ENCODE measurements at places on chromosomes 7 and 10.

DNA sequence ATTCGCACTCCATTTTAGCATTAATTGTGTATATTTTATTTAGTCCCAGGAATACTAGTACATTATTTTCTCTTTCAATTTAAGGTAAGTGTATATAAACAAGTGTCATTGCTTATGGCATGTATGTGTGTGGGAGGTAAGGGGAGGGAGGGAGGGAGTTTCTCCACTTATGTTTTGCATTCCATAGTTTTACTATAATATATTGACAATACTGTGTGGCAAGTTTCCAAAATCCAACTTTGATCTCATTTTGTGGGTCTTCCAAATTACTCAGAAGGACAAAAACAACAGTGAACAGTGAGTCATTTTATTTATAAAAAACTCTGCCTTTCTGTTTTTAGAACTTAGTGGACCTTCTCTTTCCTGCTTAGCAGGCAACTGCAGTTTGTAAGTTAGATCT lies 102.3 kb upstream of the SEMA3E start:
- DNase-seq: no peak

- no peak for DNase-seq
These were observed 621 bp downstream of the P4HA1 start for GRCh38 chr10:73096041-73096448.

DNA sequence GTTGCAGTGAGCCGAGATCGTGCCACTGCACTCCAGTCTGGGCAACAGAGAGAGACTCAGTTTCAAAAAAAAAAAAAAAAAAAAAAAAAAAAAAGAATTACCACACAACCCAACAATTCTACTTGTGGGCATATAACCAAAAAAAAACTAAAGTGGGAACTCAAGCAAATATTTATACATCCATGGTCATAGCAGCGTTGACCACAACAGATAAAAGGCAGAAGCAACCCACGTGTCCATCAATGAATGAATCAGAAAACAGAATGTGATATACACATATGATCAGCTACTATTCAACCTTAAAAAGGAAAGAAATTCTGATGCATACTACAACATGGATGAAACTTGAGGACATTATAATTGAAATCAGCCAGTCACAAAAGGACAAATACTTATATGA lies 179.3 kb upstream of the NEBL start:
- no peak for DNase-seq

GRCh38 chr10:6035931-6036575 lies 26.1 kb downstream of the IL2RA start:
- no peak for DNase-seq

GRCh38 chr10:57015187-57015586 lies 654.1 kb upstream of the ZWINT start:
- DNase-seq: no peak

DNA sequence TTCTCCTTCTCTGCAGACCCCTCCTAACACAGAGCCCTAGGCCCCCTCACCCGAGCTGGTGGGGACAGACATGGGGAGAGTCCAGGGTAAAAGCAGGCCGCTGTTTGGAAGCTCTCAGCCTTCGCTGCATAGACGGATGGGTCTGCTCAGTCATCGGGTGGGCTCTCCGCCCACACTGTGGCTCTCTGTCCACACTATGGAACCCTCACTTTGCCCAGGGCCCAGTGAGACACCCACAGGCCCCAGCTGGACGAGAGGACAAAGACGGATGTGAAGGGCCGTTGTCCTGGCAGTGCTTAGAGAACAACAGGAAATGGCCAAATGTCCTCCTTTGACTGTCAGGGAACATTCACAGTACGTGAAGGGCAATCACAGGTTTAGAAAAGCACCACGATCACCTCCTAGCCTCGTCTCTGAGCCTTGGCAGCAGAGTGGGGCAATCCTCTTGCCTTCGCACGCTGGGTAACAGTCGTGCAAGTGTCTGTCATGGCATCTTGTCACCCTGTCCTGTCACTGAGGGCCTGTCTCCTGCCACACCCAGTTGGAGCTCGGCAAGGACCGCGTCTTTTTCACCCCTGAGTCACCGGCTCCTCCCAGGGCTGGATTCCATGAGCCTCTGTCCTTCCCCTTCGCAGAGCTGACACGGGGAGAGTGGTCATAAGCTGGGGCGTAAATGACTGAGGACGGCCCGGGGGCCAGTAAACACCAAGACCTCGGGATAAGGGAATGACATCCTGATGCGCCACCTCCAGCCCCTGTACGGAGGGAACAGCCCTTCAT lies 80.6 kb downstream of the PRKAG2 start:
- DNase-seq: no peak

DNA sequence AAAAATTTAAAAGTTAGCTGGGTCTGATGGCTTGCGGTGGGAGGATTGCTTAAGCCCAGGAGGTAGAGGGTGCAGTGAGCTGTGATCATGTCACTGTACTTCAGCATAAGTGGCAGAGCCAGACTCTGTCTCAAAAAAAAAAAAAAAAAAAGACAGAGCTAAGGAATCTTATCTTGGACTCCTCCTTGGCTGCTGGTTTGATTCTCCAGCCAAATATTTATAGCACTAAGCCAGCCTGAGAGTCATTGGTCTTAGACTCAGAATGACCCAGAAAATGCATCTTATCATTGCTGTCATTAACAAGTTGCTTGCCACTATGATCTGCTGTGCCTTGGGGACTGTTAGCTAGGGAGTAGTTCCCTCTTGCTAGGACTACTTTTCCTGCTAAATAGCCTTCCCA lies 164.7 kb downstream of the GNAT3 start:
- no peak for DNase-seq

- DNase-seq: no peak
These were observed 68.6 kb upstream of the CACNB2 start for GRCh38 chr10:18071591-18071990.

GRCh38 chr7:156504687-156505545 lies 135.7 kb upstream of the RNF32 start:
- DNase-seq: no peak

- DNase-seq: no peak
These were observed 196.4 kb upstream of the VSTM2A start for GRCh38 chr7:54345746-54346145.
